ENCODE measurements at places on chromosomes 1 and 21. TPM values are rescaled to one million over a fixed set of nuclear protein-coding genes. Genes with fewer than 3 reads are reported as not detected.

Gene TSPAN1
- 8.6 TPM for total RNA-seq

Gene TACSTD2
- total RNA-seq: 9.3 TPM

Gene OR2T2
- not detected for total RNA-seq

DNA sequence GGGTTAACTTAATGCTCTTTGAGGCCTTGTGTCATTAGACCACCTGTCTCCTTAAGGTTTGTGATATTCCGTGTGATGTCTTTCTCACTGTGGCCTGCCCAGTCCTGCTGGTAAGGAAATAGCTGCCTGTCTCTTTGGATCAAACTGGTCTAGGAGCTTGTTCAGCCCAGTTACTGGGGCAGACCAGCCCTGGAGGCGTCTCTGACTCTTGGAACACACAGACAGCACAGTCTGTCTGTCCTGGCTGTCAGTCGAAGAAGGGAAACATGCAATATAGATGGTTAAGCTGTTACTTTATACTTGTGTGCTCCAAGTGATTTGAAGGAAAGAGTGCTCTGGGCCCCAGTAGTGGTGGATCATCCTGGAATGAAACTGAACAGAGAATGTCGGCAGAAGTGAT lies 20.4 kb downstream of the PBX1 start:
- no peak for DNase-seq

All from tibial nerve (tissue), 4 donors.